ENCODE measurements at places on chromosomes 2 and 18.

- DNase-seq, result no peak
These were observed 11.3 kb upstream of the ERBB4 start for GRCh38 chr2:212549941-212550340.

- peak; percentile 36 for DNase-seq
These were observed 214.4 kb downstream of the FHOD3 start for GRCh38 chr18:36511791-36512352.

- DNase-seq, result no peak
These were observed 12.4 kb upstream of the SAP130 start for GRCh38 chr2:128040166-128040771.

GRCh38 chr2:143229411-143229810 lies 100.2 kb downstream of the ARHGAP15 start:
- no peak for DNase-seq
